ENCODE measurements at places on chromosomes 7 and 10. TPM values are rescaled to one million over a fixed set of nuclear protein-coding genes. Genes with fewer than 3 reads are reported as not detected.

DNA sequence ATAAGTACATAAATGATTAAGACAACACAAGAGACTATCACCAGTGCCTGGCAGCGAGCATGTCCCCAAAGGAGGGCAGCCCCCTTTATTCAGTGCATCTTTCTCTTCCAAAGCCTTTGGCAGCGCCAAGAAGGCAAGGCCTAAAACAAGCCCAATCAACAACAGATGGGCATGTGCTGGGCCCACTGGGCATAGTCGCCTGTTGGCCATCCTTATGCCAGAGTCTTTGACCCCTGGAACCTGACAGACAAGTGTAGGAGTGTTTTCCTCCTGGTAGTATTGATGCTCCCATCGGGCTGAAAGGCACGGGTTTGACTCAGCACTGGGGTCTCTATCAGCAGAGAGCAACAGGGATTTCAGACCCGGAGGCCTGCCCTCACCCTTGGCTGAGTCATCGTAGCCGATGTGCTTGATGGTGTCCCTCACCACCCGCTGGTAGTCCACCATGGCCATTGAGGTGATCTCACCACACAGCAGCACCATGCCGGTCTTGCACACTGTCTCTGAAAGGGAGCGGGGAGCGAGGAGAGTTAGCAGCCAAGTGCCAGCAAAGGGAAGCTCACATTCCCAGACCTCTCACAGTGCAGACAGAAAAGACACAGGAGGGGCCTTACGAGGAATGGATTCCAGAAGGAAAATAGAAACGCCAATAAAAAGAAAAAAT is 5.8 kb downstream of the MAT1A start:
- H3K27ac ChIP-seq = no peak overlapping the region
- DNase-seq = no peak
- no peak overlapping the region for H3K4me3 ChIP-seq
- H3K36me3 ChIP-seq = no peaks in the 10 kb centered on the region
- H3K4me1 ChIP-seq = no peaks in the 10 kb centered on the region

The COBL gene
- total RNA-seq = not detected

The LGI1 gene
- total RNA-seq = not detected

The STK32C gene
- 19.4 TPM for total RNA-seq

Data from naive thymus-derived CD4-positive, alpha-beta T cell (primary cell).